ENCODE measurements at places on chromosomes 7 and 10. TPM values are rescaled to one million over a fixed set of nuclear protein-coding genes. Genes with fewer than 3 reads are reported as not detected.
A peak's percentile ranks its signal among the peaks of the same experiment; 100 is the strongest.

The FAM180A gene
- not detected for total RNA-seq

The TLX1 gene
- total RNA-seq = not detected

The SSBP1 gene
- 249 TPM for total RNA-seq

The SH2B2 gene
- total RNA-seq = 5.0 TPM

The ZNF511 gene
- 60.1 TPM for total RNA-seq

DNA sequence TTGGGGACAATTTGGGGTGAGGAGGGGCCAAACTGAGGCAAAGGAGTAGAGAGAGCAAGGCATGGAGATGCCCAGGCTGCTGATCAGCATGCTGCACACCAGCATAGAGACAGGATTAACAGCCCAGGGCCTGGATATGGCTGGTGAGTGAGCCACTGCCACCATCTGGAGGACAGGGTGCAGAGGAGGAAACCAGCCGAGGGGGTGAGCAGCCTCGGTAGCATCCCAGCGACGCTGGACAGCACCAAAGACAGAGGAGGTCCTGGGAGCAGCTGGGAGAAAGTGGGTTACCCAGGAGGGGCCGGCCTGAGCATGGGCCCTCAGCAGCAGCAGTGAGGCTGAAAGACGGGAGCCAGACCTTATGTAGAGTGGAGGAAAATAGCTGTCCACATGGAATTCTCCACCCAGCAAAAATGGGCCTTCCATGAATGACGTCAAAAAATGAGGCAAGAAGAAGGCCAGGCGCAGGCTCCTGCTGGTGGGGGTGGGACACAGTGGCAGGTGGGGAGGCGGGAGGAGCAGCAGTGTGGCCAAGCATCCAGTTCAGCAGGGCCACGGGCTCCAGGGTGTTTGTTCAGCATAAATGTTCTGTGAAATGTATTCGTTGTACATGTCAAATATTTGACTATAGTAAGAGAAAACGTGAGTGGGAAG lies 16.7 kb downstream of the RET start:
- no peak for DNase-seq

GRCh38 chr7:7766671-7767070 lies 48.3 kb upstream of the RPA3 start:
- no peak for DNase-seq

DNA sequence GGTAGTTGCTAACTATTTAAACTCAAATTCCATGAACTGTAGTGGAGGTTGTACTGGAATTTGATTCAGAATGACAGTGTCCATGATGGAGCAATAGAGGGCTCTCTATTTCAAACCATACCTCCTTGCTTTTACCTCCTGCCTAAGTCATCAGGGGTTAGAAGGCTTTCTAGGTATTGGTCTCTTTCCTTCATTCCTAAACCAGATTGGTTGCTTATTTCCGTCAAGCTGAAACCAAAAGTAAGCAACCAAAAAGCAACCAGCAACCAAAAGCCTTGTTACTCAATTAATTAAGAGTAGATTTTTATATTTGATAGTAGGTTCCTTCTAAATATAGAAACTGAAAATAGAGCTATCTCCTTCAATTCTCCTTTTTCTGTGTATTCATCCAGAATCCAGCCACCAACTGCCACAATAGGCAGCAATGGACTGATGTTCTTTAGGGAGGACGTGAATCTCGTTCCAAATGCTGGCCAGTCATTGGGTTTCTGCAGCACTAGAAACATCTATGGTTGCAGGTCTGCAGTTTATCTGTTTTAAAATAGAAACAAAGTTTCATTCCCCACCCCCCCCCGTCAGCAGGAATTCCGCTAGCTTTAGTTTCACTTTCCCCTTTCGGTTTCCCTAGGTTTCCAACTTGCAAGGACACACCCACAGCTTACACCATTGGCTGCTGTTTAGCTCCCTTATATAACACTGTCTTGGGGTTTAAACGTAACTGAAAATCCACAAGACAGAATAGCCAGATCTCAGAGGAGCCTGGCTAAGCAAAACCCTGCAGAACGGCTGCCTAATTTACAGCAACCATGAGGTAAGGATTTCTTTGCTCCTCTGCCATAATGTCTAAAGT lies at the start of gene IFIT1:
Gene IFIT1, plus strand, starts transcription at position 717 of the 850 bp plus-strand sequence. Its CDS starts 90 bp downstream, at position 807.
- DNase-seq = peak; percentile 54

DNA sequence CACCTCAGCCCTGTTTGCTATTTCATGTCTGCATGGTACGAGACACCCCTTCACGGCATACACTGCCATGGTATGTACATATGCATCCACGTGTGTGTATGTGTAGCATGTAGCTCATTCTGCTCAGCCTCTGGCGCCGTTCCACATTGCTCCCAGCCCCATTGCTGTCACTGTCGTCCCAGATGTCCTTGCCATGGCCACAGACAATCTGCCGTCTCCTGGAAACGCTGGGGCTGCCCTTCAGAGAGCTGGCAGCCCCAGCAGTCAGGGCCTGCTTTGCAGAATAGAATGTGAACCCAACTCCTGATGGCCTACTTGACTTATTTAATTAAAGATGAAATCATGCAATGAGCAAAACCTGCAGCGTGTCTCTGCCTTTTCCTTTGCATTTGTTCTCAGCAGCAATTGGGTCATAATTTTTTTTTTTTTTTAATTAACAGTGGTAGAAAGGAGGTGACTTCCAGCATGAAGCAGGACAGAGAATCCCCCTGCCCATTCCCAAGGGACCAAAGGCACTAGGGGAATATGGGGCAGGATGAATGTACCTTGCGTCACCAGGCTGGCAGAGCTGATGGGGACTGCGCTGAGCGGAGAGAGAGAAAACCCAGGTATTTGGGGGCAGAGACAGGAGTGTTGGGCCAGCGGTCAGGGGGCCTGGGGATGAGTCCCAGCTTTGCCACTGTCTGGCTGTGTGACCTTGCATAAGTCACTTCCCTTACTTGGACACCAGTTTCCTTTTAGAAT lies 49.2 kb downstream of the CHST3 start:
- no peak for DNase-seq

DNA sequence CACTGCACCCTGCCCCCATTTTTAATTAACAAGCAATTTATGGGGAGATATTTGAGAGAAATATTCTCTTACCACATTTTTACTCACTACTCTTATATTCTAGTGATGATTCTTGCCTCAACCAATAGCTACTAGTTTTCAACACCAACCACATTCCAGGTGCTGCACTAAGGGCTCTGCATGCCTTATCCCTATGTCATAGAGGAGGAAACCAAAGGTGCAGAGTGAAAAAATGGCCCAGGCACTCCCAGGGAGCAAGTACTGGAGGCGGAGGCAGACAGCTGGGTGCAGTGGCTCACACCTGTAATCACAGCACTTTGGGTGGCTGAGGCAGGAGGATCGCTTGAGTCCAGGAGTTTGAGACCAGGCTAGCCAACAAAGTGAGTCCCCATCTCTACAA lies 35.5 kb upstream of the TPST1 start:
- DNase-seq = no peak

GRCh38 chr10:44854693-44855350 lies 56.3 kb upstream of the TMEM72 start:
- DNase-seq = no peak
